Progenitor cell of endocrine pancreas (in vitro differentiated cells): ENCODE measurements at places on chromosomes 1 and 21. TPM values are rescaled to one million over a fixed set of nuclear protein-coding genes. Genes with fewer than 3 reads are reported as not detected.

DNA sequence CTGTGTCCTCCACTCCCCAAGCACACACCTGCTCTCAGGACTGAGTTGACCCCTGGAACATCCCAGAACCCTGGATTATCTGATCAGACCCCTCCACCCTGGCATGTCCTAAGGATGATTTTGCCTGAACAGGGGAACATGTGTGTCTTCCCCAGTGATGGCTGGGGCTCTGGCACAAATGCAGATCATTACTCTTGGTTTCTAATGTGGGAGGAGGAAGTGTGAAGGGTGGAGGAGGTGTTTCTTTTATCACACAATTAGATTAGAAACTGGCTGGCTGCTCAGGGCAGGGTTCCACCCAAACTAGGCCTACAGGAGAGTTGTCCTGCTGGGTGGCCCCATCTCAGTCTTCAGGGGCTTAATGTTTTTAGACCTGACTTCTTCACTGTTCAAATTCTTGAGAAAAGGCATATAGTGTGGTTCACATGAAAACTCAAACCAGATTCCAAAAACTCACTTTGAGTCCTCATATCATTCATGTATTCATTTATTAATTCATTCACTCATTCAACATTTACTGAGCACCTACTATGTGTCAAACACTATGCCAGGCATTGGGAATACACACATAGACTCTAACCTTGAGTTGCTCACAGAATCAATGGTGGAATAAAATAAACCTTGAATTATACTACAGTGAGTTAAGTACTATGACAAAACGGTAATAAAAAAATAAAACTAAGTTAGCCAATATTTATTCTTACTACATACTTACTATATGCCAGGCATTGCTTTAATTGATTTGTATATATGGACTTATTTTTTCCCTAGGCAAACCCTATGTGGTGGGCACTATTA, 221.8 kb upstream of the JUN start:
- no peak for DNase-seq
- H3K4me3 ChIP-seq: no peak overlapping the region
- H3K27me3 ChIP-seq: peaks cover 11% of the 10 kb centered on the region
- no peak overlapping the region for H3K27ac ChIP-seq
- no peaks in the 10 kb centered on the region for H3K36me3 ChIP-seq

DNA sequence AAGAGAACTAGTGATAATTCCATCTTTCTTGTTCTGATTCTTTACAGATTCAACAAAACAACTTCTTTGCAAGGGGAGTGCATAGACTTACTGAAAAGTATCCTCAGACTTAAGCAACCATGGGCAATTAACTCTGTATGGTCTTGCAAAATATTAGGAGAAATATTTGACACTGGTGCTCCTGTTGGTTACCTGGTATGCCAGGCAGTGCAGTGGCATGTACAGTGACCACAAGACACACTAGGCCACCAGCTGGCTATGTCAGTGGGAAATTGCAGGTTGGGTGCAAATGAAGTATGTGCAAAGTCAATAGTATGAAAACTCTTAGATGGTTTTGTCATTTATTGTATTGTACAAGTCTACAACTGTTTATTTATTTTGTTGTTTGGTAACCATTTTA, 34.5 kb downstream of the EPS15 start:
- DNase-seq: no peak
- H3K27ac ChIP-seq: no peak overlapping the region
- H3K4me3 ChIP-seq: no peak overlapping the region
- no peaks in the 10 kb centered on the region for H3K27me3 ChIP-seq

DNA sequence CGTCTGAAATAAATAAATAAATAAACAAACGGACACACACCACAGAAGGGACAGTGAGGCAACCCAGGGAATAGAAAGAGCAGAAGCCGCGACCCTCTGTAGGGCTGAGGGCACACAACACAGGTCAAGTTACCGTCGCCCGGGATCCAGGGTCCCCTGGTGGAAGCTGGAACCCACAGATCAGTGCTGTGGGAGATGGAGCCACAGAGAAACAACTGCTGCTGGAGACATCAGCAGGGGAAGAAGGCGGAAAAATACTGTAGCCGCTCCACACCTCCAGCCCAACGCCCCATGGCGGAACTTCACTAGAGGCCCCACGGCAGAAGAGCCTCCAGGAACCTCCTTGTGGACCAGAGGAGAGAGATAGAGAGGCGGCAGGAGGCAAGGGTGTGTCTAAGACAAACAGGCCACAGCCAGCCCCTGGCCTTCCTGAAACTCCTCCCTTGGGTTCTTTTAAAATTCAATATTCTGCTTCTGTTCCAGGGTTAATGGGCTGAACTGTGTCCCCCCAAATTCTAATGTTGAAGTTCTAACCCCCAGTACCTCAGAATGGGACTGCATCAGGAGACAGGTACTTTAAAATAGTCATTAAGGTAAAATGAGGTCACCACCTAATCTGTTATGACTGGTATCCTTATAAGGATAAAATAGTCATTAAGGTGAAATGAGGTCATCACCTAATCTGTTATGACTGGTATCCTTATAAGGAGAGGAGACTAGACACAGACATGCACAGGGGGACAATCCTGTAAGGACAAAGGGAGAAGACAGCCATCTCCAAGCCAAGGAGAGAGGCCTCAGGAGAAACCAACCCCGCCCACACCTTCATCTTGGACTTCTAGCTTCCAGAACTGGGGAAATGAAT, 7.7 kb upstream of the HLCS start:
- peaks cover 16% of the 10 kb centered on the region for H3K4me1 ChIP-seq
- H3K4me3 ChIP-seq: no peak overlapping the region
- H3K27ac ChIP-seq: no peak overlapping the region
- H3K27me3 ChIP-seq: no peaks in the 10 kb centered on the region

GRCh38 chr21:15135867-15136629, 71.2 kb upstream of the NRIP1 start:
- H3K36me3 ChIP-seq: no peaks in the 10 kb centered on the region
- H3K4me3 ChIP-seq: no peak overlapping the region
- H3K4me1 ChIP-seq: peaks cover 42% of the 10 kb centered on the region
- no peak for DNase-seq
- H3K27me3 ChIP-seq: no peaks in the 10 kb centered on the region

- H3K4me1 ChIP-seq: no peaks in the 10 kb centered on the region
- DNase-seq: no peak
- H3K36me3 ChIP-seq: no peaks in the 10 kb centered on the region
Observed at GRCh38 chr1:50976111-50976889, 6.3 kb downstream of the CDKN2C start.

The NMNAT2 gene
- total RNA-seq: 3.1 and 3.3 TPM in 2 replicates

- H3K36me3 ChIP-seq: no peaks in the 10 kb centered on the region
- H3K4me3 ChIP-seq: no peak overlapping the region
- no peak for DNase-seq
- H3K4me1 ChIP-seq: peaks cover 16% of the 10 kb centered on the region
- H3K27ac ChIP-seq: no peak overlapping the region
- H3K27me3 ChIP-seq: no peaks in the 10 kb centered on the region
Observed at GRCh38 chr1:115809847-115810246, 31.1 kb downstream of the NHLH2 start.

The SYDE2 gene
- 24.2 and 24.6 TPM in 2 replicates for total RNA-seq

DNA sequence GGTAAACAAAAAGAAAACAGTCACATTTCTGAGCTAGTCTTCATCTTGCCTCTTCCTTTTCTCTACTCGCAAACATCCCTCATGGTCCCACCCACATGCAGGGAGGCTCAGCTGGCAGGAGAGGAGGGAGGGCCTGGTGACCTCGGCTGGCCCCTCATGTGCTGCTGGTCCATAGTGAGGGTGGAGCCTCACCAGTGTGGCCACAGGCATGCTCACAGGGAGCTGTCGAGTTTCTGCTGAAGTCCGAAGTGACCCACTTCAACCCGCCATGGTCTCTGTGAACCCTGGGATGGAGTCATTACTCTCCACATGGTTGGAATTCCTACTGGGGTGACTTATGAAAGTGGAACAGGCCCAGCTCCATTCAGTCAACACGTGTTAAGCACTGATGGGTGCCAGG, 253.4 kb downstream of the RHOU start:
- no peak overlapping the region for H3K27ac ChIP-seq
- H3K36me3 ChIP-seq: no peaks in the 10 kb centered on the region
- no peak for DNase-seq
- H3K4me1 ChIP-seq: no peaks in the 10 kb centered on the region
- H3K27me3 ChIP-seq: peaks cover 9% of the 10 kb centered on the region

DNA sequence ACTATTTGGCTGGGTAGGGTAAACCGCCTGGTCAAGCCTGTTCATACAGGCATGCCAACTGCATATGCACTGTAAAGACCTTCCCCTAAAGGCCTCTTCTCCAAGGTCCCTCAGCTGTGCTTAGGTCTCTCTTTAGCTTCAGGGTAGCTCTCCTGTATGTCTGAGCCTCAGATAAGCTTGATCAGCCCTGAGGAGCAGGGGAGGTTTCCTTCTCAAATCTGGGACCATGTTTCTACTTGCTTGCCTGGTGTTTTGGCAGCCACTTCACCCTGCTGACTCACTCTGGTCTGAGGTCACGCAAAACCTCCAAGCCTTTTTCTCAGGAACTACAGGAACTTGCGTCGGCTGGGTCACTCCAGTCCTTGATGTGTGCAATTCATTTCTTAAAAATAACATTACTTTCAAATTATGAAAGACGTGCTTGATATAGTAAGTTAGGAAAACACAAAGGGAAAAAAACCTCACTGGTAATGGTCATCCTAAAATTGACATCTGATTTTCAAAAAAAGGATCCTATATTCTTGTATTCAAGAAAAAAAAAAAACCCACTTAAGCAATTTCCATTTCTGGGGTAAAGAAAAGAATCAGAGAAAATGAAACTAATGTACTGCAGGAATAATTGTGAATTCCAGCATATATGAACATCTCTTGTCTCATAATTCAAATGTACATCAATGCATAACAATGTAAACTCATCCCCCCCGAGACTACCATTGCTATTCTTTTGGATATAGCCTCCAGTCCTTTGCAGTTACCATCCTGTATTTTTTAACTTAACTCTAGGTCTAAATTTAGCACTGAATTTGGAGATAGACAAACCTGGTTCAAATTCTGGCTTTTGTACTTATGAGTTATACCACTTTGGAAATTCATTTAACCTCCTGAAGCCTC, 24.8 kb upstream of the RNF19B start:
- no peaks in the 10 kb centered on the region for H3K27me3 ChIP-seq
- H3K36me3 ChIP-seq: no peaks in the 10 kb centered on the region
- H3K4me1 ChIP-seq: peaks cover 10% of the 10 kb centered on the region
- DNase-seq: no peak
- no peak overlapping the region for H3K4me3 ChIP-seq

- no peak overlapping the region for H3K27ac ChIP-seq
- no peak overlapping the region for H3K4me3 ChIP-seq
- H3K4me1 ChIP-seq: peaks cover 31% of the 10 kb centered on the region
- H3K36me3 ChIP-seq: no peaks in the 10 kb centered on the region
- no peak for DNase-seq
- no peaks in the 10 kb centered on the region for H3K27me3 ChIP-seq
Observed at GRCh38 chr1:225532240-225532944, 104.6 kb upstream of the LBR start.

- peak overlapping the region; percentile 100 for H3K27ac ChIP-seq
- peaks cover 37% of the 10 kb centered on the region for H3K4me1 ChIP-seq
- peak overlapping the region; percentile 99 for H3K4me3 ChIP-seq
Observed at GRCh38 chr1:93448292-93448982, 519 bp downstream of the FNBP1L start.

The TOMM40L gene
- 15.2 and 16.3 TPM in 2 replicates for total RNA-seq

The SH2D1B gene
- not detected in 2 replicates for total RNA-seq

The HES3 gene
- total RNA-seq: not detected in 2 replicates
